M059J (cell line): ENCODE measurements at places on chromosomes 1 and 21. TPM values are rescaled to one million over a fixed set of nuclear protein-coding genes. Genes with fewer than 3 reads are reported as not detected.

DNA sequence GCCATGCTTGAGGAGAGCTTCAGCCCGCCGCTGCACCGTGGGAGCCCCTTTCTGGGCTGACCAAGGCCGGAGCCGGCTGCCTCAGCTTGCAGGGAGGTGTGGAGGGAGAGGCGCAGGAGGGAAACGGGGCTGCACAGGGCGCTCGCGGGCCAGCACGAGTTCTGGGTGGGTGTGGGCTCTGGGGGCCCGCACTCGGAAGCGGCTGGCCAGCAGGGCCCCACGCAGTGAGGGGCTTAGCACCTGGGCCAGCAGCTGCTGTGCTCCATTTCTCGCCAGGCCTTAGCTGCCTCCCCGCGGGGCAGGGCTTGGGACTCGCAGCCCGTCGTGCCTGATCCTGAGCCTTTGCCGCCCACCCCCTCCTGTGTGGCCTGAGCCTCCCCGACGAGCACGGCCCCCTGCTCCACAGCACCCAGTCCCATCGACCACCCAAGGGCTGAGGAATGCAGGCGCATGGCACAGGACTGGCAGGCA is 1554.0 kb downstream of the KCNT2 start:
- no peak for DNase-seq

DNA sequence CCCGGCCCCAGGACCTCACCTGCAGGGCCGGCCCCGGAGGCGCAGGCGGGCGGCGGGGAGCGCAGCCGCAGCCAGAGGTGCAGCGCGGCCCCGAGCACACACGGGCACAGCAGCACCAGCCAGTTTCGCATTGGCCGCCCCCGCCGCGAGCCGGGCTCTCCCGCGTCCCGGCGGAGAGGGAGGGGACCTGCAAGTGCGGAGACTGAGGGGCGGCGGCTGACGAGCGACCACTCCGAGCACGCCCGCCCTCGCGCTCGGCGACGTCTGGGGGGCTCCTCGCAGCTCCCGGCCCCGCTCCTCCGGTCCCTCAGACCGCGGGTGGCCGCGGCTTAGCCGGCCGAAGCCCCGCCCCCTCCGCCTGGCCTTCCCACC is at the start of gene B3GALNT2:
Gene B3GALNT2, minus strand, starts transcription at position 331 of the 372 bp plus-strand sequence. Its CDS starts 200 bp downstream, at position 131.
- DNase-seq, result no peak

- peak; percentile 90 for DNase-seq
These were observed 49.3 kb upstream of the NEK2 start for GRCh38 chr1:211724687-211725196.

FAM163A gene
- total RNA-seq, result 0.05 TPM in 1 of 2 replicates, not detected in the other

EPHA10 gene
- not detected in 2 replicates for total RNA-seq

MYOG gene
- not detected in 2 replicates for total RNA-seq

DNA sequence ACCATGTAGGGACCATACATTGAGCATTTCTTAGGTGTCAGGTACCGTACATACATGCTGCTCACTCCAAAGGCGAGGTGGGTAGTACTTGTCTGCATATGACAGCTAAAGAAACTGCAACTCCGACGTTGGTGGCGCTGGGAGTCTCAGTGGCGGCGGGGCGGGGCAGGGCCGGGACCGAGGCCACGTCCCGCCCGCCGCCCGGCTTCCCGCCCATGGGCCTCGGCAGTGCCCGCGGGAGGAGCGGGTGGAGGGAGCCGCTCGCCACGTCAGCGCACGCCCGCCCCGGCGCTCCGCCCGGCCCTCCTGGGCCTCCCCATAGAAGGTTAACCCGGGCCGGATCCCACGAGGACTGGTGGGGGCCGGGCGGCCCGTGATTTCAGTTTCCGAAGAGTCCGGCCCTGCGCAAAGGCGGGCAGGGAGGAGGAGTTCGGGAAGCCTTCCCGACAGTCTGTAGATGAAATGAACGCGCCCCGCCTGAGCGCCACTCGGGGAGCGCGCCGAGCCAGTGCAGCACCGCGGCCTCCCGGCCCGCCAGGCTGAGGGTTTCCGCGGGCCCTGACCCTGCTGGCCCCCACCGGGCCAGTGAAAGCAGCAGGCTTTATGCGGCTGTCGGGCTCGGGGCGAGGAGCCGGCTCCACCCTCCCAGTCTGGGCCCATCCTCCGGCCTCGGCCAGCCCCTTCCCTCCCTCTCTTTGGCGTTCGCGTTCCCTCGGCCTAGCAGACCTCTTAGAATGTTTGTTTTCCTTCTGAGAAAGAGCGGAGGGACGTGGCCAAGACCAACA is 119.9 kb upstream of the JUN start:
- peak; percentile 95 for DNase-seq

DNA sequence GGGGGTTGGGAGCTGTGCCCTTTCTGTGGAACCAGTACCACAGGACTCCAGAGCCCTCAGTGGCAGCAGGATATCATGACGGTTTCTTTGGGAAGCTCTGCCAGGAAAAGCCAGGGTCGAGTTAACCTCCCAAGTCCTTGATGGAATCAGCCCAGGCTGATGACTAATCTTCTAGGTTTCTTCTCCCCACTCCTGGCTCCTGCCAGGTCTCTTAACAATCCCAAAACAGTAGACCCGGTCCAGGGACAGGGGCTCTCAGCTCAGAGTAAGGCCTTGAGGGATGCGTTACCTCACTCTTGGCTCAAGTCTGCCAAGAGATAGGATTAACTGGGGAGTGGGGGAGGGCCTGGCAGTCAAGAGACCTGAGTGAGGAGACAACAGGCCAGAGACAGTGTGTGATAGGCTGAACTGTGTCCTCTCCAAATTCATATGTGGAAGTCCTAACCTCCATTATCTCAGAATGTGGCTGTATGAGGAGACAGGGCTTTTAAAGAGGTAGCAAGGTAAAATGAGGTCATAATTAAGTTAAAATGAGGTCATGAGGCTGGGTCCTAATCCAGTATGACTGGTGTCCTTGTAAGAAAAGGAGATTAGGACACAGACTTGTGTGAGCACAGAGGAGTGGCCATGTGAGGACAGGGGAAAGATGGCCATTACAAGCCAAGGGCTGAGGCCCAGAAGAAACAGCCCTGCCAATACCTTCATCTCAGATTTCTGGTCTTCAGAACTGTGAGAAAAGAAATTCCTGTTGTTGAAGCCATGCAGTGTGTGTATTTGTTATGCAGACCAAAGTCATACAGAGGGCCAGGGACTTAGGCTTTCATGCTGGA is 95.0 kb downstream of the BEND5 start:
- DNase-seq, result peak; percentile 58

DNA sequence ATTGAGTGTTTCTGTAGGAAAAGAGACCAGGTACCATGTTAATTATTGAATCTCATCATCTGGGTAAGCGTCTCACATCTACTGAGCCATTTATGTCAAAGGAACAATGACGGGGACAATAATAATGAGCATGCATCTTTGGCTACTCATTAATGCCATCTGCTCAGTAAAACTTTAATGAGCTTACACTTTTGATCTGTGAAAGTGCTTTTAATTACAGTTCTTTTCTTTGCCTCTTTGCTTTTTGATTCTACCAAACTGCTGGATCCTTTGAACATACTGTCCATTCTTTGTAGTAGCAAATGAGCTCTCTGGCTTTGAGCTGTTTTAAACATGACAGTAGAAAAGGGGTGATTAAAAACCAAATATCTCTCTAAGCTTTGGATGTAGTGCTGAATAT is 181.2 kb upstream of the IVNS1ABP start:
- no peak for DNase-seq

NTPCR gene
- total RNA-seq, result 67.2 and 92.3 TPM in 2 replicates

DNA sequence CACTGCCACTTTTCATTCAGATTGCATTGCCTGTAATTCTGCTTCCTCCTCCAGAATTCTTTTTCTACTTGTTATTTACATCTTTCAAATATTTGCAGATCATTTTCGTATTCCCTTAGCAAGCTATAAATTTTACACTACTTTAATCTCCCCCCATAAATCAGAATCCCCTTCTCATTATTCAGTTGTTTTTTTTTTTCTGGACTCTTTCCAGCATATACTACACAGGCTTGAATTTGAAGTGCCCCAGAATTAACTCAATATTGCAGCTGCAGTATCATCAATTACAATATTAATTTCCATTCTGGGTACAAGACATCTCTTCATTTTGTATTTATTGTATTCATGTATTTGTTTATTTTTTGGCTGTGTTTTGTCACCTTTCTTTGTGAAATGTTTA is 1494.3 kb downstream of the AMY1C start:
- no peak for DNase-seq

IVL gene
- not detected in 2 replicates for total RNA-seq

DNA sequence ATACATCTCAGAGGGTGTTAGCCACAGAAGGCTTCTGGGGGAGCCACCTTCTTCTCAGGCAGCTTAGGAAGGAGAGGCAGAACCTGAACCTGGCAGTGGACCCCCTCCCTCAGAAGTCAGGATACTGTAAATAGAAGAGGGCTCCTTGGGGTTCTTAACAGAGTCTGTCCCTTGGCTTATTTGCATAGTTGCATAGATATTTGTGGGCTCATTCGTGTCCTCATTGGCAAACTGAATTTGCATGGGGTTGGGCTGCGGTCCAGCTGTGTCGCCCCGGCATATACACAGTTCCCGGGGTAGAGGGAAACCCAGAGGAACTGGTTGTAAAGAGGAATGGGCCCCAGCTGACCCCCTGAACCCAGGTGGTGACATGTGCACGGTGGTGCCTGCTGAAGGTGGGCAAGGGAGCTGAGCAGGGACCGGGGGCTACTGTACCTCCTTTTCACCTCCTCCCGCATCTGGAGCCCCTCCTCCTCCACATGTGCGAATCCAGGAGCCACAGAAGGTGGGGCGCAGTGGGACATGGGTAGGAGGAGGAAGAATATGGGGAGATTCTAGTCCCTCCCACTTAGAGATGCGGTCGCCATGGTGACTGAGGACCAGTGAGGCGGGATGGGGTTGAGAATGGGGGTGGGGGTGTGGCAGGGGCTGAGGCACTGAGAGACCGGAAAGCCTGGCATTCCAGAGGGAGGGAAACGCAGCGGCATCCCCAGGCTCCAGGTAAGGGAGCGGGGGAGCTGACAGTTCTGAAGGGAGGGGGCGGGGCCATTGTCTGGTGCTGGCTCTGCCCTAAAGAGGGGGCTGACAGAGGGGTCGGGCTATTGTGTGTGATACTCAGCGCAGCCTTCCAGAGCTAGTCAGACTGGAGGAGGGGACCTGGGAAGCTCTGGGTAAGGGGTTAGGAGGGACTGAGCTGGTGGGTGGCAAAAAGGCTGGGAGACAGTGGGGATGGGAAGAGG is 3.7 kb upstream of the SEMA4A start:
- DNase-seq, result no peak

GRCh38 chr1:220306339-220306738 is 34.1 kb upstream of the RAB3GAP2 start:
- no peak for DNase-seq

- DNase-seq, result no peak
These were observed 43.2 kb upstream of the PBX1 start for GRCh38 chr1:164515711-164516331.

DNA sequence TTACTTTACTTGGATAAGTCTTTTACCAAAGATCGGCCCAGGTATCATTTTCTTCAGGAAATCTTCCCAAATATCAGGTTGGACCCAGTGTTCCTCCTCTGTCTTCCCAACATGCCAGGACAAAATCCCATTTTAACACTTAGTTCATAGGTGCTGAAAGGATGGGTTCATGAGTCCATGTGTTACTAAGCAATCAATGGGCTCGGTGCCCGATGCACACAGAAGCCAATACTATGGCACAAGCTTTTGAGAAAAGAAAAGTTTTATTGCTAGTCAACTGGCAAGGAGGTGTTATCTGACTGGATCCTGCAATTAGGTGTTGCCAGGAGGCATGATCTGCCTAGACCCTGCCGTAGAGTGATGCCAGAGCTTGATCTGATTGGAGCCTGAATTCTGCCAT is 133.3 kb upstream of the SLC44A3 start:
- no peak for DNase-seq

MRPS14 gene
- 26.1 and 33.4 TPM in 2 replicates for total RNA-seq

DNA sequence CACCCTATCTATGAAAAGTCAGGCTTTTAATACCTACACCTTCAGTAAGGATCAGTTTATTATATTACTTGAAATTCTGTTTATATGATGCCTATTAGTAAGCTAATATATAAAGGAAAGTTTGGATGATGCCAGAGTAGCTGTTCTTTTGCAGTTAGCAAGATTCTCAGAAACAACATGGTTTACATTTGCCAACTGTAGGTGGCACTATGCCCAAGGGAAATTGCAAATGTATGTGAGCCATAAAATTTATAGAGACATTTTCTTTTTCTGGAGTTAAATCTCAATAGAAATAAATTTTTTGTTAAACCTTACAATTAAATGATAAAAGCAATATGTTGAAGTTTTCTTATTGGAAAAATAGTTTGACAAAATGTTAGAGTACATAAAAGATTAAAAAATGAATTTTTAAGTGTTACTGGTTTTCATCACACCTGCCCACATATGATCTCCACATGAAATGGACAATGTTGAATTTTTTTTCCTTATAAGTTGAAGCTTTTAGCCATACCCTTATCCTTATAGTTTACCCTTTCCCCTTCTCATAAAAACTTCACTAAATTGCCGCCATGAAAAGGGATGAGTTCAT is 32.1 kb upstream of the EPHX4 start:
- peak; percentile 61 for DNase-seq

DNA sequence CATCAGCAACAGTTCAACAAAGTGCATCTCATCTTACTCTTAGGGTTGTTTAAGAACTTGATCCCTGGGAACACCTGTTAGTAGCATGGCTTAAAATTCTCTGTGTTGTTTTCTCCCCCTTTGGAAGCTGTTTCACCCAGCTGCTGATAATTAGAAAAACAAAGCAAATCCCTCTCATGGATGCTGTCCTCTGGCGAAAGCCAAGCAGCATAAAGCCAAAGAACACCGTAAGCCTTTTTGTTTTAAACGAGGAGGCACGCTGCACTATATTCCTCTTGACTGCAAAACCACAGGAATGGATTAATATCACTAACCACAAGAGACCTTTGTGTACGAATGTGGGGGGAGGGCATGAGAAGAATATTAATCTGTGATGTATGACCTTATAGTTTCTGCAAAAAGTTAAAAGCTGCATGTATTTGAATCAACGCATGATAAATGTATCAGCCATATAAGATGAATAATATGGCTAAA is 923.2 kb downstream of the LTN1 start:
- peak; percentile 49 for DNase-seq

DNA sequence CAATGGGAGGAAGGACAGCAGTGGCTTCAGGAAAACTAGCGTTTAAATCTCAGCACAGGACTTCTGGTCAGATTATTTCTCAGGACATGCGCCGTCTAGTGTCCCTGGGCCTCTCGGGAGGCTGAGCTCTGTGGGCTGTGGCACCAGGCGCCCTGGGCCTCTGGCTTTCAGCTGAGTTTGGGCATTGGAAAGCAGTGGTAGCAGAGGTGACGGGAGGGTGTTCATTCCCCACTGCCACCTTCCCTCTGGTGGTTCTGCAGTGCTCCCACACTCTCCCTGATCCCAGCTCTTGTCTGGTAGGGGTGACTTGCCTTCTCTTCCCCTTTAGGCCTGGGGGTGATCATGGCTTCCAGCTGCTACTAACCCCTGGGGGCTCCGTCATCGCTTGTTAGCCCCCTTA is 42.2 kb upstream of the USP1 start:
- no peak for DNase-seq

LYPD8 gene
- 0.84 and 3.8 TPM in 2 replicates for total RNA-seq

ARID4B gene
- 12.8 and 17.0 TPM in 2 replicates for total RNA-seq

CERS2 gene
- 156 and 178 TPM in 2 replicates for total RNA-seq

GRCh38 chr21:41095983-41096382 is 72.0 kb upstream of the BACE2 start:
- DNase-seq, result no peak
